ENCODE measurements at places on chromosomes 6 and 20.

DNA sequence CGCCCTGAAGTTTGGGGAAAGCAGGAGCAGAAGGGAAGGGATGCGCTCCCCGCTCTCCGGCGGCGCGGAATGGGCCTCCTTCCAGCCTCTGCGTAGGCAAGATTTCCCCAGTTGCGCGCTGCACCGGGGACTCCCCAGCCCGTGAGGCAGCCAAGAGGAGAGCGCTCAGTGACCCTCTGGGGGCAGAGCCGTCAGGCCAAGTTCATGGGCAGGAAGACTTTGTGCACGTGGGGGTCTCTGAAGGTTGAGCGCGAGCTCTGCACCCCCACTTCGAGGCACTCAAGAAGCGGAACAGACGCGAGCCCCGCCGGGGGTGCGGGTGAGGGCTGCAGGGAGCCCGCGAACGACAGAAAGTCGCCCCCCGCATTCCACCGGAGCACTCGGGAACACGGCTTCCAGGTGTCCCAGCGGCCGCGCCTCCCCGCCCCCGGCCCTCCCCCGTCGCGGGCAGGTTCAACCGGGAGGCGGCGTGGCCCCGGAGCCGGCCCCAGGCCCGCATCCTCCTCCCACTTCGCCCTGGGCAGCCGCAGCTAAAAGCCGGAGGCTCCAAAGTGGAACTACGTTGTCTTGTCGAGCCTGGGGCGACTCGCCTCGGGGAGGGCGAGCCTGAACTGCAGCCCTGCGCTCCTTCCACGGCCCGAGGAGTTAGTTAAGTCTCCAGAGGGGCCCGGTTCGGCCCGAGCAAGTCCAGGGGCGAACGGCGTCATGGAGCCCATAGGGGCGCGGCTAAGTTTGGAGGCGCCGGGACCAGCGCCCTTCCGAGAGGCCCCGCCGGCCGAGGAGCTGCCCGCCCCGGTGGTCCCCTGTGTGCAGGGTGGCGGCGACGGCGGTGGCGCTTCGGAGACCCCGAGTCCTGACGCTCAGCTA, at the start of gene PPP1R3G:
PPP1R3G (plus strand) TSS at position 561 of the 867 bp plus-strand sequence; CDS start at position 706, 145 bp downstream.
- DNase-seq = peak; percentile 64

GRCh38 chr6:80618953-80619352, 512.5 kb downstream of the BCKDHB start:
- DNase-seq = peak; percentile 60

- peak; percentile 61 for DNase-seq
These were observed 33.8 kb downstream of the KIF16B start for GRCh38 chr20:16539280-16540021.

- peak; percentile 41 for DNase-seq
These were observed 637 bp downstream of the TRPC4AP start for GRCh38 chr20:35091816-35092523.

GRCh38 chr6:30769088-30769852, 24.9 kb upstream of the IER3 start:
- peak; percentile 94 for DNase-seq

- DNase-seq = no peak
These were observed 51.5 kb upstream of the TMEM170B start for GRCh38 chr6:11486051-11486450.

DNA sequence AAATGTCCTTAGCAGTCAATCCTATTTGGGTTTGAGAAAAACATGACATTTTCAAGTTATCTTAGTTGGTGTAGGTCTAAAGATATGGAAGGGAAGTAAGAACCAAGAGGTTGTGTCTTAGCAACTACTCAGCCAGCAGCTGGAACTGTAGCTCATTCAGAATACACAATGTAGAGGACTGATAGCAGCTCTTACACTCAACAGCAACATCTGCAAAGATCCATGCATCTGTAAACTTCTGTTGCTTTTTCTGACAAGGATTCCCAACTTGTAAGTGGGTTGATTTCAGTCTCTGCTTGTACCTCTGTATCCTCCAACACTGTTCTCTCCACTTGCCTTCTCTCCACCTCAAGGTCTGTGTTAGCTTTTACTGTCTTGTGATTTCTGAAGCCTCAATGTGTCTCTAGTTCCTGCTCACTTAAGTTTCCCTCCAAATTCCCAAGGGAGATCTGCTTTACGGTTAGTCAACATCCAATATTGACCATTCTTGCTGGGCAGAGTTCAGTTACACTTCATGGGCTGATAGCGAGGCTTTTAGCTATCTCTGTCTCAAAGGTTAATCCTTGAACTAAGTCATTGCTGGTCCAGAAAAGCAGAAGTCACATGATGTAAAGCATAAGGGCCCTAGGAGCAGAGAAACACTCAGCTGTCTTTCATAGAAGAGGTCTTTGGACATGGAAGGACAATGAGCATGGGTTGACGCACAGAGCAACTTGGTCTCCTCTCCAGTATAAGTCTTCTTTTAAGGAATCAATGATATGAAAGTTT, 71.6 kb upstream of the LGSN start:
- no peak for DNase-seq

- no peak for DNase-seq
These were observed 55.0 kb downstream of the BTBD9 start for GRCh38 chr6:38584731-38585130.

- DNase-seq = no peak
These were observed 143.5 kb downstream of the ANKRD60 start for GRCh38 chr20:58084966-58085365.

GRCh38 chr20:24692446-24693200, 223.2 kb downstream of the SYNDIG1 start:
- DNase-seq = no peak

DNA sequence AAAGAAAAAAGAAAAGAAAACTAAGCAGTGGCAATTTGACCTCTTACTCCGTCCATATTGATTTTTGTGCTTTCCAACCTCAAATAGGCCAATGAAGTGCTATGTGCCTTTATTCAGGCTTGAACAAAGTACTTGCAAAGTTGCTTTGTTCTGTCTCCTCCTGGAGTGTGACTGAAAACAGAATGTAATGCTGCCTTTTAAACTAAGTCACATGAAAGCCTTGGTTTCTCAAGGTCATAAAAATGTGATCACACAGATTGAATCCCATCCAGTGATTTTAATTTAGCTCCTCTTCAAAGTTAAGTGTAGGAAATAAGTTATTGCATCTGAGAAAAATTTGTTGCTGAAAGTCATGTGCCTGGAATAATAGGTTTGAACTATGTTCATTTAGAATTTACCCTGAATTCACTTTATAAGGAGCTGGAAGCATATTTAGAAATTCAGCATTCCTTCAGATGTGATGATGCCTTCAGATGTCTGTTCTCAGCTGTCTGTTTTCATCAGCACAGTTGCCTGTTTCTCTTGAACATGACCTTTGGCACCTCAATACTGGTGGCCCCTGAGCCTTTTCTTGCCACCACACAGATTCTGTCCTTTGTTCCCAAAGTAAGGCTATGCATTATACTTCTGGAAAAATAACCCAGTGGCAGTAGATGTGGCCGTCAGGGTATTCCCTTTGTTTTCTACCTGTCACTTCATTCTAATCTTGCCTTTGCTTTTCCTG, 48.8 kb downstream of the KIZ start:
- DNase-seq = no peak

GRCh38 chr20:615514-615913, 5.4 kb upstream of the TCF15 start:
- DNase-seq = no peak

DNA sequence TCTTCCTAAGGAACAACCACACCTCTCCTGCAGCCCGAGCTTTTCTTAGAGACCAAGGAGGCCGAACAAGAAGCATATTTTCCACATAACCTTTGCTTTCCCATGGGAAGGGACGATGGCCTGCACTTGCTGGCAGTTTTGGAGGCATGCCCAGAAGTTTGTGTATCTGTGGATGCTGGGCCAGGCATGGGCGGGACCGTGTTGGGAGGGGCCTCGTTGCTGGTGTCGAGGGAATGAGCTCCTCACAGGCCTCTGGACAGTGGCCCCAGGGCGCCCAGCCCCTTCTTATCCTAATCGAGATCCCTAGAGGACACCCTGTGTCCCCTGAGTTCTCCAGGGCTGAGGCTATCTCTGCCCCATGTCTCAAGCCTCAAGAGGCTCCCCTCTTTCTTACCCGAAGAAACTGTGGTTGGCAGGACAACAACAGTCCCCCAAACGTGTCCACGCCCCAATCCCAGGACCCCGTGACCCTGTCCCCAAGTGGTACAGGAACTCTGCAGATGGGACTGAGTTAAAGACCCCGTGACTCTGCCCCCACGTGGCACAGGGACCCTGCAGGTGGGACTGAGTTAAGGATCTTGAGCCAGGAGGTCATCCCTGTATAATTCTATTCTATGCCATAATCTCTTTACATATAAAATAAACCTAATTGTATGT, 99.5 kb upstream of the BHLHE23 start:
- DNase-seq = peak; percentile 8

DNA sequence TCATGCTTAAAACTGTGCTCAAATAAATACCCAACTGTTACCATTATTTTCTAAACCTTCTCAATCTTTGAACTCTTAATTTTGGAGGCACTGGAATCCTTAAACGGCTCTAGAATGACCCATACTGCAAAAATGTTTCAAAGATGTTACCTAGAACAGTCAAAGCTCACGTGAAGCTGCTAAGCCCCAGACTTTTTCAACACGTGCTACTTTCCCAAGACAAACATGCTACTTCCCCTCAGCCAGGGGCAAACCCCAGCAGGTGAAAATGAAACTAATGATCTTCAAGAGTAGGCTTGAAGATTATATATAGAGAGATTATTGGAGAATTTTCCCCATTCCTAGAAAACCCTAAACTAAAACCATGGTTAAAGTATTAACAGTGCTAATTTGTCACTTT, 28.1 kb downstream of the HUS1B start:
- no peak for DNase-seq

DNA sequence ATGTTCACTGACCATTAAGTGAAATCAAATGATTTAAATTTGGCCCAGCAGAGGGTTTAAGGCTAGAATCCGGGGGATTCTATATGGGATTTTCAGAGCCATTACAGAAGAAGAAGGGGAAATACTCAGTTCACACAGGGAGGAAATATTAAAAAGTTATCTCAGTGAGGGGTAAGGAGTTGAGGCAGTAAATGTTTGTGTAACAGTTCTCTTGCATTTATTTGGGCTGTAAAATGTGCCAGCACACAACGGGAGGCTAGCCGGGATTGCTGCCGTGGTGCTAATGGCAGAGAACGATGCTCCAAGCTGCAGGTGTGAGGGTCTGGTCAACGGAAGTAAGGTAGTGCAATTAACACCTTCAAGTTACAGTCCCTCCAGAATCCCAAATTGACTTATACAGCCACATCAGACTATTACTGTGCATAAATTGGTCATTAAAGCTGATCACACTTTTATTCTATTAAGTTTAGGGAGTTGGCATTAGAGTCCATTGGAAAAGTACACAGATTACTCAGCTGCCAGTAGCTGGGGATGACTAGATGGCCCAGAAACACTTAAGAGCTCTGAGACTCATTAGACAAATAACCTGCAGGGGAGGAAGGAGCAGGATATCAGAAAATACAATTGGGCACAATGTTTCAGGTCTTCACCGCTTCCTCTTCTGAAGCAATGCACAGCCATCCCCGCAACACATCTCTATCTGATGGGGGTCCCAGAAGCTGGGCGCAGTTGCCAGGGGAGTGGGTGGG, 31.3 kb downstream of the PPP1R3G start:
- no peak for DNase-seq

GRCh38 chr6:90765491-90765890, 178.6 kb upstream of the MAP3K7 start:
- no peak for DNase-seq

GRCh38 chr20:57666834-57667157, 43.0 kb downstream of the PMEPA1 start:
- no peak for DNase-seq

GRCh38 chr6:119974430-119975159, 625.0 kb upstream of the MAN1A1 start:
- no peak for DNase-seq

GRCh38 chr6:15420959-15421438, 175.1 kb downstream of the JARID2 start:
- no peak for DNase-seq

DNA sequence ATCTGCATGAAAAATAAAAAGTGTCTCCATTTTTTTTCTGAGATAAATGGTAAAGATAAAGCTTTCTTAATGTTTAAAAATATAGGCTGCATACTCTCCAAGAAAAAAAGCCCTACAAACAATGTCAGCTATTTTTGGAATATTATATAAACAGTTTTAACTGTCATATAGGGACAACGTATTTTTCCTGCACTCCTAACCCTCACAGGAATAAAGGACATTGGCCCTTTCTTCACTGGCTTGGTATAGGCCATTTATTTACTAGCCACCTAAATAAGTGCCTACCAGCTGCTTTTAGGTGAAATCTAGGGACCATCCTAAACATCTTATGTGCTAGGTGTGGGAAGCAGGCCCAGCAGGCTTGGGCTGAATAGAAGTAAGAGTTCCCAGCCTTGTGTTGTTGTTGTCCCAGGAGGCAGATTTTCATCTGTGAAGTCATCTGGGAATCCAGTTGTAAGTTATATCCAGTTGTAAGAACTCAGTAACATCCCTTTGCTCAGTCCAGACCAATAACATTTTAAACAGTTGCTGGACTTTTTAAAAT, 21.3 kb downstream of the FOXO3 start:
- DNase-seq = peak; percentile 49

GRCh38 chr20:19079536-19080299, 132.7 kb upstream of the SLC24A3 start:
- peak; percentile 2 for DNase-seq

DNA sequence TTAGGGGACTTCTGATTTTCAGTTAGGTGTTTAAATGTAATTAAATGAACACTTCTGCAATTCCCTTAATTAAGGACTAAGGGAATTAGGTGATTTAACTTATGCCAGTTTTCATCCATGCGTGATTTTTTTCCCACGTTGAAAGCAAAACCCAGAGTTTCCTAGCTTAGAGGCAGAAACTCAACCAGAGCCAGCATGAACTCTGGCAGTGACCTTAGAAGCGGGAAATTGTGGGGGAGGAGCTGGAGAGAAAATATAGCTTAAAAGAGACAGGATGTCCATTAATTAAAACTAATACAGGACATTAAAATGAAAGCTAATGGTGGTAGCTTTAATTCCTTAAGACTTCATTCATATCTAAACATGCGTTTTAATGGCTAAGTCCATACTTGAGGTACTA, 41.6 kb downstream of the IYD start:
- DNase-seq = no peak

- peak; percentile 43 for DNase-seq
These were observed 18.1 kb downstream of the STXBP5 start for GRCh38 chr6:147222160-147222838.

DNA sequence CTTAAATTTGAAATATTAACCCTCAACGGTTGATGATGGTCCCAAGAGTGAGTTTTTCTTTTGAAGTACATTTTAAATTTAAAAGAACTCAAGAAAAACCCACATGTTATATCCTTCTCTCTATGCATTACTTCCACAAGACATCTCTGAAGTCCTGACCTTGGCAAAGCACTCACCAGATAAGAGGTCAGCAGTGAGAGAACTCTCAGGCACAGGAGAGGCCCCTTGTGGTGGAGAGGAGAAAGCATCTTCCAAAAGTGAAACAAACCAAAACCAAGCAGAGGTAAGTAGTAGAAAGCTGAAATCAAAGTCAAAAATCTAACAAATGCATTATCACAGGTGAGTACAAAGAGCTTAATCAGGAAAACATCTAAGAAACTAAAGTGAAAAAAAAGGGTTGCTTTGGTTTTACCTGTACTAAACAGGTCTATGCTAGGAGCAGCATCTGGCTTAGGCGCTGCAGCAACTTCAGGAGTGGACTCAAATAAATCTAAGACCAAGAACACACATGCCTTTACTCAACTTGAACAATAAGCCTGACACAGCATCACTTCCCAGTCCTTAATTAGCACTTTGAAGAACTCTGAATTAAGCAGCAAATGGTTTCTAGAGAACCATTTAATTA, 80.5 kb downstream of the PRSS35 start:
- DNase-seq = peak; percentile 28
